Ovary (tissue), 10 donors: ENCODE measurements at places on chromosomes 1 and 21. TPM values are rescaled to one million over a fixed set of nuclear protein-coding genes. Genes with fewer than 3 reads are reported as not detected.

- no peak for DNase-seq
Observed at GRCh38 chr1:203663294-203663693, 36.7 kb downstream of the ATP2B4 start.

DNA sequence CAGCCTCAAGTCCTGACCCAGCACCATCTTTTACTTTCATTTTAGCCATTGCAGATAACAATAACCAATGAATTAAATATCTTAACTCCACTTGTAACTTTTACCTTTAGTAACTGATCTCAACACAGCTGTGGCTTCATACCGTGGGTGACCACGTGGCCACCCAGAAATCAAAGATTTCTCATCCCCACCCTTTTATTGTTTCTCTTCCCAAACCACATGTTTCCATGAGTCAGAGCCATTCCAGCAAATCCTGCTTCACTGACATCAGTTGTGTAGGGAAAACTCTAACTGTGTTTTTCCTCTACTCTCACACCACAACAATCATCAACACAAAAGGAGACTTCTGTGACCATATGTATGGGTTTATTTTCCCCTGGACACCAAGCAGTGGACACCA lies 25.1 kb upstream of the BRDT start:
- no peak for DNase-seq

GRCh38 chr1:184456189-184456588 lies 69.4 kb downstream of the C1orf21 start:
- no peak for DNase-seq

DNA sequence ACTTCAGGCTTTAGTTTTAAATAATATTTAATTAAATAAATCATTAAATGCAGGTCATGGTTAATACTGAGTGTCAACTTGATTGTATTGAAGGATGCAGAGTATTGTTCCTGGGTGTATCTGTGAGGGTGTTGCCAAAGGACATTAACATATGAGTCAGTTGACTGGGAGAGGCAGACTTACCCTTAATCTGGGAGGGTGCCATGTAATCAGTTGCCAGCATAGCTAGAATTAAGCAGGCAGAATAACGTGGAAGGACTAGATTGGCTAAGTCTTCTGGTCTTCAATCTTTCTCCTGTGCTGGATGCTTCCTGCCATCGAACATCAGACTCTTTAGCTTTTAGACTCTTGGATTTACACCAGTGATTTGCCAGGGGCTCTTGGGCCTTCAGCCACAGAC lies 85.3 kb downstream of the MAP3K21 start:
- DNase-seq: no peak

DNA sequence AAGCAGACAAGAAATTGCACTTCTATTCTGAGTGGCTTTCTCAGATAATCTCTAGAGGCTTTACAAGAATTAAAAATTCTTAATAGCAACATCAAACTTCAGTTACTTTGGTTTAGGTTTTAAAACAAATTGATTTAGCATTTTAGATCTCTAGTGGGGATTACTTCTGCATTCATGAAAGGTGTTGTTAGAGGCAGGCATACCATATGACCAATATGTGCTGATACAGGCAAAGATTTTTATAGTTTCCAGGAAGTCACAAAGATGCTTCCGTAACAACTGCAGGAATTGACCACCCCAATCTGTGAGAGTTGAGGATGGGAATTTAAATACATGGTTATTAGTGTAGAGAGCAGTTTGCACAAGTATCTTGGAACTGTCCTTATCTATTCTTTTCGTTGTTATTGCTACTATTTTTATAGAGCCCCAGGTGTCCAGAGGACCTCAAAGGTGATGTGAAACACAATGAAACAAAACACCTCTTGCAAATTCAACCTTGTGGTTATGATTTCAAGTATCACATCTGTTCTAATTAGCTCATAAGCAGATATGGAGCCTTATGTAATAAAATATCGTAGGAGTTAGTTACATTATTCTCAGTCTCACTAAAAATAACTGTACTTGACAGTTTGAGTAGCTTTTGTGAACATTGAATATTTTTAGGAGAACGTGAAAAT lies 512.7 kb upstream of the ADGRL4 start:
- no peak for DNase-seq

DNA sequence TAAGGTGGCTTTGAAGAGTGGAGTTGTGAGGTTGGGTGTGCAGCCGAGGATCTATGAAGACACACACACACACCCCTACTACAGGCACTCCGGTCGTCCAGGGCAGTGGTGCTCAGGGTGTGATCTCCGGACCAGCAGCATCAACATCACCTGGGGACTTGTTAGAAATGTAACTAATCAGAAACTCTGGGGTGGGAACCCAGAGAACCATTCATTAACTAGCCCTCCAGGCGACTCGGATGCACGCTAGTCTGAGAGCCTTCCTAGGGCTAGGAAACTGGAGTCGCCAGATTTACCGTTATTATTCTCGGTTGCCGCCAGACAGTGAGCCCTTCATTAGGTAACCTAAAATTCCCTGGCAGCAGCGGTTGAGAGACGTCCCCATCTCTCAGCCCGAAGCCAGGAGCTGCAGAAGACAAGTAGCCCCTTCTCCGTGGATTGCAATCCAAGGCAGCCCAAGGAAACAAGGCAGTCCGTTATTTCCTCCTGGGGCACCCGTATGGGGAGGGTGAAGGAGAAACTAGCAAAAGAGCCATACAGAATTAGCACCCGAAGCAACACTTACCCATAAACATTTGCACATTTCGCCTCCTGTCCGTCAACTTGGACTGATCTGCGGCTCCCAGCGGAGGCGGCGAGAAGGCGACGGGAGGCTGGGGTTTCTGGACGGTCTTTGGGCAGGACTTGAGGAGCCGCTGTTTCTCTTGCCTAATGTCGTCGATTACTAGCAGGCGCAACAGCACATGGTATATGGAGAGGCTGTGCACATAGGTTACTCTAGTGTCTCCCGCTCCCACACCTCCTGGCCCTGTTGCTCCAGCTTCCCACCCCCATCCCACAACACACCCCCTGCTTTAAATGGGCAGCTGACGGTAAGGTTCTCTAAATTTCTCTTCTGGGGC lies 2.9 kb upstream of the CCN1 start:
- peak; percentile 41 for DNase-seq

DNA sequence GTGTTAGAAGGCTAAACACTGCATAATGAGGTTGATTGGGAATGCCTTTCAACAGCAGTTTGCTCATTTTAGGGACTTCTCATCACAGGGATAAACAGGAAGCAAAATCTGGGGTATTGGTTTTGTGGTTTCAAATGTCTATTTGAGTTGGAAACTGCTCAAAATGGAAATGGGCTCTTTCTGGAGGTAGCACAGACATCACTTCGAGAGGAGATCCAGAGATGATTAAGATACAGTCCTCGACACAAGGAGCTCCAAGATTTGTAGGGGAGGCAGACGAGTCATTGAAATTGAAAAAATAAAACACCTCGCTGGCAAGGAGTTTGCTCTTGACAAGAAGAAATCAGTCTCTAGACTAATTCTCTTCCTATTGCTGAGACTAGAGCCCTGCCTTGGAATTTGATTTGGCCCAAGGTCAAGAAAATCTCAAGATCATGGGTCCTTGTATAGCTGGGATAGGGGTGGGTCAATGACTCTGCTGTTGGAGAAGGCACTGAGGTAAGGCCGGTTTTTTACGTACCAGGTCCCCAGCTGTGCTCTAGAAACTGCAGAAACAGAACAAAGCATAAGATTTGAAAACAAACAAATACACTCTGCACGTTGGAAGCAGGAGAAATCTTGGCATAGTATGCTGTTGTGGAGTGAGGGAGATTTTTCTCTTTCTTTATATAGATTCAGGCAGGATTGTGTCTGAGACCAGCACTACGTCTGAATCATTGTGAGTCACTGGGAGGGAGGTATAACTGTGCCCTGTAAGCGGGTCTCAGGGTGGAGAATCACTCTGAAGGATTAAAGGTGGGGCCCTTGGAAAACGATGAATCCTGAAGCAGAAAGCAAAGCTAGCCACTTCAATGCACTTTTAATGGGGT lies 17.7 kb upstream of the KLHDC8A start:
- no peak for DNase-seq

GRCh38 chr1:20636785-20637347 lies 3.6 kb downstream of the PINK1 start:
- DNase-seq: no peak

GRCh38 chr1:10924030-10924429 lies 88.4 kb upstream of the TARDBP start:
- no peak for DNase-seq

- DNase-seq: no peak
Observed at GRCh38 chr1:162060314-162060713, 9.2 kb upstream of the NOS1AP start.

DNA sequence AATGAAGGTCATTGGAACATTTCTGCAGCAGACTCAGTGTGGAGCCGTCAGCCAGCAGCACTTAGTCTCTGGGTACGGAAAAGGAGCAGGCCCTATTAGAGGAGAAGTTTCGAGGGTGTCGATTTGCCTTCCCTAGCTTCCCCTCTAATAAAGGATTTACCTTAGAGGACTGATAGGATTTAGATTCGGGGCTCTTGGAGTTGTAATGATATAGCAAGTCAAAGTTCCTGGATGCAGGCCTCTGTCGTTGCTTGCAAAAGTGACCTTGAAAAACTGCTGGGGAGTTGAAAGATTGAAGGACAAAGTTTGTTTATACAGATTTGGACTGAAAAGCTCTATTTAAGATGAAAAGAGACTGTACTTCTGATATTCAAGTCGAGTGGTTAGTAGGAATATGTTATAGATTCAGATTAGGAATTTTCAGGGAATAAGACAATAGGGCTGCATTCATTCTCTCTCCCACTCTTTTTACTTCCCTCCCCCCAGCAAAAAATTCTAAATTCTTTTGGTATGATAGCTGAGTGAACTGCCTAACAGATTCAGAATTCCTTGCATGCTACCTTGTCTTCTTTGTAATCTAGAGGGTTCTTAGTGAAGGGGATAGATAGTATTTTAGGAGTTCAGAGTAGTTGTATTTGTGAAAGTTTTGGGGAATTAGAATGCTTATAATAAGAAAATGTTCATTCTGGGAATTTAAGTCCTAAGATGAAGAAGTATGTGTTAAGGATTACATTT lies 19.2 kb downstream of the NFYC start:
- no peak for DNase-seq

DNA sequence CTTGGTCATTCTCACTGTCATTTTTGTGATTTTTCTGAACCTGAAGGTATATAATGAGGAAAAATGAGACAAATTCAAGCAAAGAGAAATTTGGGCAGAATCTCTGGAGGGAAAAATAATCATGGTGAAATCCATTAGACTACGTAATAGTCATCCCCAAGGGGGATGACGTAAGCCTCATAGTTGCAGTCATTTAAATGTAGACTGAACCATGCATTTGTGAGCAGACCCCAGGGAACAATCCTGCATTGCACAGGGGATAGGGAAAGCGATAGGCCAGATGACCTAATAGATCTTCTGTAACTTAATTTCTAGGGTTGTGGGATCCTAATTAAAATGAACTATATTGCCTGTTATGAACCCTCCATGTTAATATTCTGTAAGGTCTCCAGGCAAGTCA lies 167.4 kb upstream of the C1orf21 start:
- DNase-seq: no peak

DNA sequence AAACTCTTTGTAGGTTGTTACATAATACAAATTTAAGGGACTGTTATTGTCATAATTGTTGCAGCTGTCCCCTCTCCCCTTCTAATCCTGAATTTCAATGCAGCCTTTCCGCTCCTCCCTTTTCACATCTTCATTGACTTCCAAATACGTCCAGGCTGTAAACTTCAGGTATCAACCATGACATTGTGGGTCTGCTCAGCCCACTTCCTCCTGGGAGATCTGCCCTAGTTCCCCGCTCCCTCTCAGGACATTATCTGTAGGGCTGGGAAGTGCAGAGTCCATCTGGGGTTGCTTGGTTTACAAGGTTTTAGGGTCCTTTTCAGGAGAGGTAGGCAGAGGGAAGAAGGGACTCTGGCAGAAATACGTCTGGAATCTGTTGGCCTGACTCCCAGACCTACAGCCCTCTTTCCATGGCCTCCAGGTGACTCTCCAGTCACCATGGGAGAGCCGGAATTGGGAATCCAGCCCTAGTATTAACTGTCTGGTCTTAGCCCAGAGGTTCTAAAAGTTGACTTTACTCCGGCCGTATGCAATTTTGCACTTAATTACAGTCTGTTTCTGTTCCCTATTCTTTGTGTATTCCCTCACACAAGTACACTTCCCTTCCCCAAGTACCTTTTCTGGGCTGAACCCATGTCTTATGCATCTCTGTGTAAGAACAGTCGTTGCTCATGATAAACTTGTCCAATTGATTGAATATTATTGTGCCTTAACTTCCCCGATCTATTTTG lies 4.7 kb upstream of the DENND2D start:
- DNase-seq: no peak

GRCh38 chr21:39188521-39189139 lies 5.4 kb upstream of the PSMG1 start:
- DNase-seq: no peak

- no peak for DNase-seq
Observed at GRCh38 chr1:108815566-108815965, 41.3 kb downstream of the AKNAD1 start.

GRCh38 chr1:233112186-233113008 lies 162.0 kb downstream of the NTPCR start:
- no peak for DNase-seq

DNA sequence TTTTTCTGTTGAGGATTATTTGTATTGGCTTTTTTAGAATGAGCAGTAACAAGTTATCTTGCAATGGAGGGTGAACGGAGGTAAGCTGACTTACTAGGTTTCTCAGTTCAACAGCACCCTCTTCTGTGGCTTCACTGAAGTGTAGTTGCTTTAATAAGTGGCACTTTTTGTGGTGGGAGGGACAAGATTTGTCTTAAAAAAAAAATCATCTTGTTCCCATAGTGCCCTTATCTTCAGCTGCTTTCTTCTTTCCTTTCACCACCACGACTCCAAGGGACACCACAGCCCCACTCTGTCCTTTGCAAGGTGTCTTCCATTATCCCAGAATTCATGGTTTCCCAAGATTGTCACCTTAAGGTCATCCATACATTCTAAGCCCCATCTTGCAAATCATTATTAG lies 92.9 kb downstream of the PIGK start:
- DNase-seq: no peak

GRCh38 chr1:155016231-155016831 lies 13.7 kb downstream of the ZBTB7B start:
- DNase-seq: peak; percentile 43

DNA sequence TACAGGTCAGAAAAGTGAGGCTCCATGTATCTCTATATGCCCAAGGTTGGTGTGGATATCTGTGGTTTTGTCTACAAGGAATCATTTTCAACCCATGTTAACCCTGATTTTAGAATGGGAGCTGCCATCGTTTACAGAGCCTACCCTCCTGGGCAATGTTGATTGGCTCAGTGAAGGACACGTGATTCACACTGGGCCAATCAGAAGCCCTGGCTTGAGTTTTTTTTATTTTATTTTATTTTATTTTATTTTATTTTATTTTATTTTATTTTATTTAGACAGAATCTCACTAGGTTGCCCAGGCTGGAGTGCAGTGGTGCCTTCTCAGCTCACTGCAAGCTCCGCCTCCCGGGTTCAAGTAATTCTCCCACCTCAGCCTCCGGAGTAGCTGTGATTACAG lies 35.8 kb downstream of the FOXO6 start:
- DNase-seq: no peak

TEX38 gene
- not detected for total RNA-seq

LRRC71 gene
- total RNA-seq: 0.36 TPM

KCNK2 gene
- total RNA-seq: 2.8 TPM

SLC30A1 gene
- 18.2 TPM for total RNA-seq

PADI1 gene
- total RNA-seq: not detected
